ENCODE measurements at places on chromosomes 2 and 18.

GRCh38 chr2:27991146-27991545 is 100.6 kb downstream of the BABAM2 start:
- no peak for DNase-seq

- DNase-seq = peak; percentile 89
These were observed 31.4 kb downstream of the GALM start for GRCh38 chr2:38697116-38697840.

GRCh38 chr2:190800528-190800927 is 80.1 kb upstream of the GLS start:
- DNase-seq = no peak

- DNase-seq = no peak
These were observed 514.5 kb downstream of the LRRTM4 start for GRCh38 chr2:77007686-77008085.

All from CD4-positive, alpha-beta T cell treated with Interleukin-4 for 4 hours (primary cell).